ENCODE measurements at places on chromosomes 16 and 17.

DNA sequence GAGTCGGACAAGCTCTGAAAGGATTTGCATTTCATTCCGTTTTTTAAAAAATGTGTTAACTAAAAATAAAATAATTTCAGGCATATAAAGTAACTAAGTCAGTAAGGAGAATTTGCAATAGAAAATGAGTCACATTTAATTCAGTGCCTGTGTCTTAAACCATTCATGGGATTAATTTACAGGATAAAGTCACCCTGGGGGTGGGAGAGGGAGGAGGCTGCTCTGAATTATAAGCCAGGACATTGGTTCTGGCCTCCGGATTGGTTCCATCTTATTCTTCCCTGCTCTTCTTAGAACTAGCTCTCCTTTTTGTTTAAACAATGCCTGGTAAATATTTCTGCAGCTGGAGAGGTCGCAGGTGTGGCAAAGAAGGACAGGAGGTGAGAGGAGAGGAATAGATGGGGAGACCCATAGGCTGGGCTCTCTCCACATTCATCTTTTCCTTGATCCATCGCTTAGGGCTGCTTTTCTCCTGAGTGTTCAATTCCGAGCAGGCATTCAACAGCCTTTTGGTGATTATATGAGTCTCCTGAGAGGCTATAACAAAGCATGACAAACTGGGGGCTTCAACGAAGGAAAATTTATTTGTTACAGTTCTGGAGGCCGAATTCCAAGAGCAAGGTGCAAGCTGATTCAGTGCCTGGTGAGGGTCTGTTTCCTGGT lies 319.2 kb downstream of the PHKB start:
- DNase-seq, result no peak

- no peak for DNase-seq
Observed at GRCh38 chr17:63987221-63988126, 10.7 kb upstream of the PRR29 start.

DNA sequence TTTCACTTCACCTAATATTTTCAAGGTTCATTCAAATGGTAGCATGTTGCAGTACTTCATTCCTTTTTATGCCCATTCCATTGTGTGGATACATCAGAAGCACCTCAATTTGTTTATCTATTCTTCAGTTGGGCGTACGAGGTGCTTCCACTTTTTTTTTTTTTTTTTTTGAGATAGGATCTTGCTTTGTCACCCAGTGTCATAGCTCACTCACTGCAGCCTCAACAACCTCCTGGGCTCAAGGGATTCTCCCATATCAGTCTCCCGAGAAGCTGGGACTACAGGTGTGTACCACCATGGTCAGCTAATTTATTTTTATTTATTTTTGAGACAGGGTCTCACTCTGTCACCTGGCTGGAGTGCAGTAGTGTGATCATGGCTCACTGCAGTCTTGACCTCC lies 22.5 kb upstream of the SPNS3 start:
- DNase-seq, result no peak

- no peak for DNase-seq
Observed at GRCh38 chr17:41657936-41658335, 30.7 kb upstream of the EIF1 start.

- peak; percentile 53 for DNase-seq
Observed at GRCh38 chr17:66302761-66303626, 581 bp downstream of the PRKCA start.

GRCh38 chr17:82200135-82200534 lies 12.5 kb downstream of the CCDC57 start:
- DNase-seq, result no peak

DNA sequence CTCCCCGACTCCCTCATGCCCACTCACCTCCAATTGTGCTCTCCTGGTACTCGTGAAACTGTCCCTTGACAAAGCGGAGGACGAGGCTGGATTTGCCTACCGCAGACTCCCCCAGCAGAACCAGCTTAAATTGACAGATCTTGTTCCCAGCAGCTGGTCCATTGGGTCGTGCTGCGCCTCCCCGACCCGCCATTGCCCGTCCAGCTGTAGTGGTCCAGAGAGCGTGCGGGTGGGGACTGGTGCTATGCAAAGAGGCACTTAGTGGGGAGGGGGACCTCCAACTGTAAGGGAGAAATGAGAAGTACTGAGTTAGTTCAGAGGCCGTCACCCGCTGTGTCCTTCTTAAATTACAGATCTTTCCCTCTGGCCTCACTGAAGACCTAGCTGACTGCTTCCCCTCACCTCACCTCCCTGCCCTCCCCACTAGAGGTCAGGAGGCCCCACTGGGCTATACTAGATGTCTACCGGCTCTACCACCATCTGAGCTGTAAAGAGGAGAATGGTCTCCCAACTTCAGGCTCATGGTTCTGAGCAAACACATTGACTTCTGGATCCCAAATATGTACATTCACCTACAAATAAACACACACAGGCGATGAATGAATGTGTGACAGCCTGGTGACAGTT lies 7.8 kb downstream of the HSPB9 start:
- DNase-seq, result no peak

GRCh38 chr16:87747626-87748414 lies 18.0 kb downstream of the KLHDC4 start:
- DNase-seq, result no peak

DNA sequence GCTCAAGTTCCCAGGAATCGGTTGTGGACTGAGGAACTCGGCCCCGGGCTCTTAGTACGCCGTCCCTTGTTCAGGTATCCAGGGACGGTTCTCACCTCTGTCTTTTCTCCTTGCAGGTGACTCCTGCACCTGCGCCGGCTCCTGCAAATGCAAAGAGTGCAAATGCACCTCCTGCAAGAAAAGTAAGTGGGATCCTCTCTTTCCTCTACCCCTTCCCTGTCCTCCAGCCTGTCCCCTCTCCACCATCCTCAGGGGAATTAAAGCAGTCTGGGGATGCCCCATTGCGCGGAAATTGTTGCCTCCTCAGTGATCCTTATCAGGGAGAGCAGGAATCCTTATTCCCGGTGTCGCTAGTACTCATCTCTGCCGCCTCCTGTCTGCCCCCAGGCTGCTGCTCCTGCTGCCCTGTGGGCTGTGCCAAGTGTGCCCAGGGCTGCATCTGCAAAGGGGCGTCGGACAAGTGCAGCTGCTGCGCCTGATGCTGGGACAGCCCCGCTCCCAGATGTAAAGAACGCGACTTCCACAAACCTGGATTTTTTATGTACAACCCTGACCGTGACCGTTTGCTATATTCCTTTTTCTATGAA lies 585 bp downstream of the MT2A start:
- no peak for DNase-seq

DNA sequence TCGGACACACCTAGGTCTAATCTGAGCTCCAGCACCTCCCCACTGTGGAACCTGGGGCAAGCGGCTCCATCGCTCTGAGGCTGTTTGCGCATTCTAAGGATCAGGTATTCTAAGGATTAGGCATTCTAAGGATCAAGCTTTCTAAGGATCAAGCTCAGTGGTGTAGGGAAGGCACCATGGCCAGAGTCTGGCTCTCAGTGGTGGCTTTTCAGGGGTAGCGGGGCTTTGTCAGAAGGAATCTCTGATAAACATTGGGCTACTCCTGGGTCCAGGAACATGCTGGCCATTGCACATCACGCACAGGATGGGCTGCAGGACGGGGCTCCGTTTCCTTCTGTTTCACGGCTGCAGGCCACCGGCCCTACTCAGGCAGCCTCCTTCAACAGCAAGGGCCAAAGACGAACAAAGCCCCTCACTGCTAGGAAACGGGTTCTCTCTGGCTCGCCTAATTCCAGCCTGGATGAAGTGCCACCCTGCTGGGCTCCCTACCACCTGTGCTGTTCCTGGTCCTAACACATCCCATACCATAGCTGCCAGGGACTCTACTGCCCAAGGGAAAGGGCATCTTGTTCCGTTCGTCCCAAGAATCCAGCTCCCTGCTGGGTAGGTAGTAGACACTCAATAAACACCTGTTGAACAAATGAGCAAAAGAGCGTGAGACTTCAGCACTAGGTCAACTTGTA lies 5.5 kb downstream of the C1QTNF1 start:
- no peak for DNase-seq

DNA sequence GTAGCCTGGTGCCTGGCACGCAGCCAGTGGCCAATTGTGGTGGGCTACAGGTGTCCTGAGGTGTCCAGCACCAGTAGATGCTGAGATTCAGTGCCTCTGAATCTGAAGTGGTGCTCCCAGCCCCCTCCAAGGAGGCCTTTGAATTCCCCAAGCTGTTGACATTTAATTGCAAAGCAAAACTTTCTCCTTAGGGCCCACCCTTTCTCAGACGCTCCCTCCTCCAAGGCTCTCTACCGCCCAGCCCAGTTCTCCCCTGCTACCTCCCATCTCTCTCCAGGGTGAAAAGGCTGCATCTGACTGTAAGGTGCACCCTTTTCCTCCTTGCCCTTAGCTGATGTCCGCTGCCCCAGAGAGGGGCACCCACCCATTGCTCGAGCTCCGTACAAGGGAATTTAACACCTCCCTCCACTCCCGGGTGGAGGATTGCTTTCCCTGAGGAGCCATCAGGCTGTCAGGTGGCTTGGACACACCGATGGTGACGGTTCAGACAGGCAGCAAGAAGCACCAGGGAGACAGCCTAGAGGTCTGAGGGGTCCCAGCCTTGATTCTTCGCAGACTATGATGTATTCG lies 1.7 kb downstream of the BEAN1 start:
- no peak for DNase-seq

- no peak for DNase-seq
Observed at GRCh38 chr16:20318006-20318405, 9.3 kb downstream of the GP2 start.

DNA sequence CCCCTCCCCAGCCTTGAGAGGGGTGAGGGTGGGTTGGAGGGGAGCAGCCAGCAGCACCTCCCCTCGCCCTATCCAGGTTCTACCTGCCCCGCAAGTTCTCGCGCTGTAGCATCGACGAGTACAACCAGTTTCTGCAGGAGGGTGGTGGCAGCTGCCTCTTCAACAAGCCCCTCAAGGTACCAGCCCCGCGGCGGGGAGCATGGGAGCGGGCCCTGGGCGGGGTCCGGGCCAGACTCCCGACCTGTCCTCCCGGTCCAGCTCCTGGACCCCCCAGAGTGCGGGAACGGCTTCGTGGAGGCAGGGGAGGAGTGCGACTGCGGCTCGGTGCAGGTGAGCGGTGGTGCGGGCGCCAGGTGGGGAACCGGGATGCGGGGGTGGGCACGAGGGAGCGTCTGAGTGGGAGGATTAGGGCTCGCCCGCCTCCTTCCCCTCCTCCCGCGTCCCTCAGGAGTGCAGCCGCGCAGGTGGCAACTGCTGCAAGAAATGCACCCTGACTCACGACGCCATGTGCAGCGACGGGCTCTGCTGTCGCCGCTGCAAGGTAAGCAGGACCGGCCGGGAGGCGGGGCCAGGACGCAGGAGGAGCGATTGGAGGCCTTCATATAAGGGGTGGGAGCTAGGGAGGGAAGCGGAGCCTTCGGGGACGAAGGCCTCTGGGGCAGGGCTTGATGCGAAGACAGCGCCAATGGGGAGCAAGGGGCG lies 16.5 kb downstream of the ADAM11 start:
- DNase-seq, result peak; percentile 93

GRCh38 chr16:672851-673250 lies 2.6 kb upstream of the RHBDL1 start:
- DNase-seq, result no peak

- DNase-seq, result no peak
Observed at GRCh38 chr17:58081646-58082340, 1.4 kb upstream of the DYNLL2 start.

DNA sequence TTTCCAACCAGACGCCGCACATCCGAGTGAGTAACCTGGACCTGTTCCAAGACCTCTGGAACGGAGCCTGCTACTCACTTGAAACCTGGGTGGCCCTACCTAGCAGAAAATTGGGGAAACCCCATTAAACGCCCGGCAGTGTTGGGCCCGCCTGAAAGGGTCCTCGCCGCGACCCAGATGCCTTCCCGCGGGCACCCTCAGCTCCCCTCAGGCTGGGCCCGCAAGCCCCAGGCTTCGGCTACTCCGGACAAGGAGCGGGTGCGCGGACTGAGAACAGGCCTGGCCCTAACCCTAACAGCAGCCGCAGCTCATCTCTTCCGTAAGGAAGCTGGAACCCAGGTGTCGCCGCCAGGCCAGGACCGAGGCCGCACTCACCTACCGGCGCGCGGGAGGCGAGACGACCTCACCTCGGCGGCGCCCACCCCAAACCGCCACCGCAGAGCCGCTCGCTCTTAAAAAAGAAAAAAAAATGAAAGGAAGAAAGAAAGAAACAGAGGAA lies 344 bp downstream of the PSME3IP1 start:
- DNase-seq, result no peak

GRCh38 chr17:73644145-73645049 lies at the start of gene SDK2:
TSS of gene SDK2 (minus strand) at chr17:73644445. CDS start at chr17:73644088, 357 bp downstream.
- no peak for DNase-seq

DNA sequence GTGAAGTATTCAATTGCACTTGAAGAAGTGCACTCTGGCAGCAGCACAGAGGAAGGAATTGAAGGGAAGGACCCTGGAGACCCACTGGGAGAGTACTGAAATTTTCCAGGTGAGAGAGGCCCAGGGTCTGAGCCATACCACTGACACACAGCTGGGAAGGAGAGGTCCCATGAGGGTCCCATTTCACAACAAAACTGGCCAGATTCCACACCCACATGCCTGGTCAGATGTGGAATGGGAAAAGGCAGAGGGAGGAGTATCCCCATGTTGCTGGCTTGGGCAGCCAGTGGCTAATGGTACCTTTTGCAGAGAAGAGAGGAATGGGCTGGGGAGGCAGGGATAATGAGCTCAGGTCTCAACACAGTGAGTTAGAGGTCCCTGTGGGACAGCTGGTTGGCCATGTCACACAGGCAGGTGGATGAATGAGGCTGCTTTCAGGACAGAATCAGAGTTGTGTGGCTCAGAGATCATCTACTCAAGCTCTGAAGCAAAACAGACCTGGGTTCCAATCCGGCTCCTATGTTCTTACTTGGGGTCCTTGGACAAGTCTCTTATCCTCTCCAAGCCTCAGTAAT lies 26.2 kb upstream of the NGFR start:
- no peak for DNase-seq

DNA sequence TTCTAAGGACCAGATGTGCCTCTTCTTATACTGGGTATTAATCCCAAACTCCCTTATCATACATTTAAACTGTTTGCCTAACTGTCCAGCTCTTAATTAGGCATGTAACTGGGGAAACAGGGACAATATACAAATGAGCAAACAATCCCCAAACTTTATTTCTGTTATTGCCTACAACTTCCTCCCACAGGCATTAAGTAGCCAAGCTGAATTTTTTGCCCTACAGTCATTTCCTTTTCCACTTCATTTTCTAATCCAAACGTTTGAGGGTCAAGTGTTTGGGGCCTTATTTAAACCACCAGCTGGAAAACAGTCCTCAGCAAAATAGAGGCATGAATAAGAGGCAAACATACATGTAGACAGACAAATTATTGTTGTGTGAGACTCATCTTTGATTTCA lies 77.4 kb upstream of the CCL2 start:
- DNase-seq, result no peak

DNA sequence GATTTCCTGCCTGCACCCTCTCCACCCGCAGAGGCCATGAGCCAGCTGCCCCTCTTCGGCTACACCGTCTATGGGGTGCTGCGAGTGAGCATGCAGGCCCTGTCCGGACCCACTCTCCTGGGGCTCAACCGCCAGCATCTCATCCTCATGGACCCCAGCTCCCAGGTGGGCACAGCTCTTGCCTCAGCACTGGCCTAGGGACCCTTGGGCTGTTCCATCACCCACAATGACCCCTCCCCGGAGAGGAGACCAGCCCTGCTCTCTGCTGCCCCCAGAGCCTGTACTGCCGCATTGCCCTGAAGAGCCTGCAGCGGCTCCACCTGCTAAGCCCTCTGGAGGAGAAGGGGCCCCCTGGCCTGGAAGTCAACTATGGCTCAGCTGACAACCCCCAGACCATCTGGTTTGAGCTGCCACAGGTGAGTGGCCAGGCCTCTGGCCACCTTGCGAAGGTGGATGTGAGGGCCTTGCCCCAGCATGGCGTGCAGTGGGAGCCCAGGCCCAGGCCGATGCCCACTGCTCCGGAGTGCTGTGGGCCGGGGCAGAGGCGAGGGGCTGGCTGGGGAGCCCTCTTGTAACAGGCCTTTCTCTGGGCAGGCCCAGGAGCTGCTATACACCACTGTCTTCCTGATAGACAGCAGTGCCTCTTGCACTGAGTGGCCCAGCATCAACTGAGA lies 7.3 kb upstream of the SMIM5 start:
- DNase-seq, result no peak
